Cortex of kidney (tissue), 1 donor: ENCODE measurements at places on chromosomes 6 and 20.

DNA sequence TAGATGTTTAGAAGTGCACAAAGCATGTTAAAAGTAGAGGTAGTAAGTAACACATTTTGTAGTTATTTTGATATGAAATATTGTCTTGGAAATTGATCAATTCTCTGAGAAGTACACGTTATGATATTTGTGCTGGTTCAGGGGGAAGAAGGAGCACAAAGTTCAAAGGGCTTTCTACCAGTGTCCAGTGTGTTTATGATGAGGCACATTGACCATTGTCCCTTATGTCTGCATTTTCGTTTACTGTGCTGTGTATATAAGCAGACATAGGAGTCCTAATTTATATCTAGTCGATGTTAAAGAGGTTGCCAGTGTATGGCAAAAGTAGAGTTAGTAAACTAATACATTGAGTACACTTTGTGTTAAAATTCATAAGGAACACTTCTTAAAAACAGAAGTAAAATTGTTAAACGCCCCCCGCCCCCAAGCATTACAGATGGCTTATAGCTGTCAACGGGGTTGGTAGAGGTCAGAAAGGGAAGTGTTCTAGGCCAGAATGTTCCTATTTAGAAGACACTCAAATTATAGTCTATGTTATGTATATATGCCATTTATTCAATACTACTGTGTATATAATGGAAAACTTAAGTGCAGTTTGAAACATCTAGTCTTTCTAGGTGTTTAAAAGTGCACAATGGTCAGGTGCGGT is 13.3 kb upstream of the HMGN4 start:
- no peak for DNase-seq

DNA sequence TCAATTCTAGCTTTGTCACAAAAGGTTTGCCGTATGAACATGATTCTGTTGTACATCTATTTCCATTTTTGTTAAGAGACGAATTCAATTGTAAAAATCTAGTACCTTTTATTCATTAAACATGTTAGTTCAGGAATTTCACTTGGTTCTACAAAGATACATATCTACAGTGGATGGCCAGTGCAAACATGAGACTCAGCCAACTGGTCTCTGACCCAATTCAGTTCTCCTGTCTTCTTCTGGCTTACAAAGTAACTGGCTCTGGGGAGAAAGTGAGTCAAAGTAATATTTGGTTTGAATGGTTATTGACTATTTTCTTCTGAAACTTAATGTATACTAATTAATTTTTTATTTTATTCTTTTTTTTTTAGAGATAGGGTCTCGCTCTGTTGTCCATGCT is 70.0 kb downstream of the ESR1 start:
- DNase-seq: no peak

DNA sequence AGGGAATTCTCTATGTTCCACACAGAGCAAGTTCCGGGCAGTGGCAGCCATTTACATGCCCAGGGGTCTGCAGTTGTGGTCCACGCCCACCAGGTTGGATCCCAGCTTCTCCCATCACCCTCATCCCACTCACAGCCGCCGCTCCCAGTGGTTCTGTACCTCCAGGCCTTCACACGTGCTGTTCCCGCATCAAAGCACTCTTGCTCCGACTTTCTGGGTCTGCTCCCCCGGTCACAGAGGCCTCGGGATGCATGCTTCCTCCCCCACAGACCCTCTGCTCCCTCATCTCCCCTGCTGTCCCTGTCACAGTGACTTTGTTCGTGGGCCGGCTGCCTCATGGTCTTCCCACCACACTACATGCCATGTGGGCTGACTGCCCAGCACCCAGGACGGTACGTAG is 332.5 kb downstream of the TAF4 start:
- no peak for DNase-seq

DNA sequence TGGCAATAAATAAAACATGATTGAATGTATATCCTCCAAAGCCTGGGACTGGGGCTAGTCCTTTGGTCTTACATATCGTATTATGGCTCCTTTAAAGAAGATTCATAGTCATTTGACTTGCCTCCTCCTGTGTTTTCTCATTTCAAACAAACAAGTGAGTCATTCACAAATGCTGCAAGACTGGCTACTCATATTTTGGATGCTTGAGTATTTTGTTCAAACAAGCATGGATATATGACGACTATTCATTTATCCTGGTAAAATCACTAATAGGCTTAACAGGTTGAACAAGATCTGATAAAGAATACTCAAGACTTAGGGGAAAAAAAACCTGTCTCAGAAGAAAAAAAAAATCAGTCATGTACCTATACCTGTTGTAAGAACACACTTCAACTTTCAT is 111.1 kb upstream of the CCDC28A start:
- DNase-seq: no peak

DNA sequence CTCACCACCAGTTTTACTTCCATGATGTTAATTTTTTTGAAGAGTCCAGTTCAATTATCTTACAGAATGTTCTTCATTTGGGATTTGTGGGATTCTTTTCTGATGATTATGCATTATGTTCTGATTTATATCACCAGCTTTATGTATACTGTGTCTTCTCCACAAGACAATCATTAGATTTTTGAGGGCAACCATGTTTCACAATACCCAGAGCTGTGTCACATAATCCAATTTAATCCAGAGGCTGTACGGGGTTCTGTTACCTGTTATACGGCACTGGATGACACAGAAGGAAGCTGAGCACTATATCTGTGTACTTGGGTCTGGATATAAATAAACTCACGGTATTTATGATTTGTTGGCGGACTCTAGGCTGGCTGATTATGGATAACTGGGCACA is 41.6 kb upstream of the RPN2 start:
- DNase-seq: no peak

- DNase-seq: no peak
These were observed 284.9 kb upstream of the NRSN1 start for GRCh38 chr6:23841116-23841515.

DNA sequence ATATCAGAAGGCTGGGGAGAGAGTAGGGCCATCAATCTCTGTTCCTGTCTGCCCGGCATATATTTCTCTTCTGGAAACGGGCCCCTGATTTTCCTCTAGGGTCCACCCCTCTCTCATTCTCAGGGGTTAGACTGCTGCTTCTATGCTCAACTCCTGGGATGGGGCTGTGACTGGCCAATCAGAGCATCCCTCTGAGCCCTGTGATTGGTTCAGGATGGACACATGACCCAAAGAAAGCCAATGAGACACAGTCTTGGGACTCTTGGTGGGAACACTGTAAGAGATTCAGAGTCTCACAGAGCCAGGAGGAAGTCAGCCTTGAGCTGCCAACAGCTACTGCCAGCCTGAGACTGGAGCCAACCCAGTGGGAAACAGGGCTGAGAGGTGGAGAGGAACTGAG is 31.0 kb upstream of the KCNB1 start:
- no peak for DNase-seq

DNA sequence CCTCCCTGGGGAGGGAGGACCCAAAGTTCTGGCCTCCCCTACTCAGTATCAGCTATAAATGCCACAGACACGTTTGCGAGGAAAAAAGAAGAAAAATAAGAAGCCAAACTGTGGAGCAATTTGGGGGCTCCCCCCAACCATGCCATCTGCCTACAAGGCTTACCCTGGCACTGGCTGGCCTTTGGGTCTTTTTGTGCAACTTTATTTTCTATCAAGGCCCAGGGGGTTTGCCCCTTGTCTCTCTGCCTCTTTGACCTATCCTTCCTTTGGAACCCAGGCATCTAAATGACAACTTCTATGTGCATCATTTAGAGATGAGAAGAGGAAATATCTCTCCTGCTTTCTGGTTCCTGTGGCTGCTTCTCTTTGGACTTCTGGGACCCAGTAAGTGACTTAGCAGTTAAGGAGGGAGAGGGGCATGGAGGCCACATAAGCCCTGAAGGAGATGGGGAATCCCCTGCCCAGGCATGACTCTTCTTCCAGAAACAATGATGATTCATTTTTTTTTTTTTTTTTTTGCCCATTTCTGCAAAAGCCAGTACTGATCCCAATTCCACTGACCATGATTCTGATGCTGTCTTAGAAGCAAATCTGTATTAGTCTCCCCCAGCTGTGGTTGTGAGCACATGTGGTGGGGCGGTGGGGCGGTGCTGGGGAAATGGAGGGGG is at the start of gene MUC22:
Gene MUC22, plus strand, starts transcription at position 82 of the 668 bp plus-strand sequence. Its CDS starts 233 bp downstream, at position 315.
- DNase-seq: no peak

DNA sequence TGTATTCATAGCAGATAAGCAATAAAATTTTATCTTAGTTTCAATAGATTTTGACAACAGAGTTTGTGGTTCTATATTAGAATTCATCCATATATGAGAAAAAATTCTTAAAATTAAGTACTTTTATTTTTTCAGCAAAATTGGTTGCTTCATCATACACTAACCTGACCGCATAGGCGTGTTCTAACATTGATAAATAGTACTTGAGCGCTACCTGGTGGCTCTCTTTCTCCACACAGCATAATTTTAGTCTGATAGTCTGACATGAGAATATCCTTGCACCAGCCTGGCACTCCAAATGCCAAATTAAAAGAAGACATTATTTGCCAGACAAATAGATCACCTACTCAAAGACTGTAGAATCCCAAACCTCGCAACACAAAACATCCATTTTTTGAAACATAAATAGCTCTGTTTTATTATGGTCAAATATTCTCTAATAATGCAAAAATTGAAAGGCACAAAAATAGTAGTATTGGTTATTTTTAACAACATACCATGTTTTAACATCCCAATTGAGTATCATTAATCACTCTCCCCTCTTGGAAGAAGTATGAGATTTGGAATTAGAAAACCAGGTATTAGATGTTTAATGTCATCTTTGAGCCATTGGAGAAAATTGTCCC is 33.0 kb upstream of the FILIP1 start:
- DNase-seq: no peak

GRCh38 chr6:142913511-142914047 is 31.4 kb downstream of the HIVEP2 start:
- DNase-seq: no peak

DNA sequence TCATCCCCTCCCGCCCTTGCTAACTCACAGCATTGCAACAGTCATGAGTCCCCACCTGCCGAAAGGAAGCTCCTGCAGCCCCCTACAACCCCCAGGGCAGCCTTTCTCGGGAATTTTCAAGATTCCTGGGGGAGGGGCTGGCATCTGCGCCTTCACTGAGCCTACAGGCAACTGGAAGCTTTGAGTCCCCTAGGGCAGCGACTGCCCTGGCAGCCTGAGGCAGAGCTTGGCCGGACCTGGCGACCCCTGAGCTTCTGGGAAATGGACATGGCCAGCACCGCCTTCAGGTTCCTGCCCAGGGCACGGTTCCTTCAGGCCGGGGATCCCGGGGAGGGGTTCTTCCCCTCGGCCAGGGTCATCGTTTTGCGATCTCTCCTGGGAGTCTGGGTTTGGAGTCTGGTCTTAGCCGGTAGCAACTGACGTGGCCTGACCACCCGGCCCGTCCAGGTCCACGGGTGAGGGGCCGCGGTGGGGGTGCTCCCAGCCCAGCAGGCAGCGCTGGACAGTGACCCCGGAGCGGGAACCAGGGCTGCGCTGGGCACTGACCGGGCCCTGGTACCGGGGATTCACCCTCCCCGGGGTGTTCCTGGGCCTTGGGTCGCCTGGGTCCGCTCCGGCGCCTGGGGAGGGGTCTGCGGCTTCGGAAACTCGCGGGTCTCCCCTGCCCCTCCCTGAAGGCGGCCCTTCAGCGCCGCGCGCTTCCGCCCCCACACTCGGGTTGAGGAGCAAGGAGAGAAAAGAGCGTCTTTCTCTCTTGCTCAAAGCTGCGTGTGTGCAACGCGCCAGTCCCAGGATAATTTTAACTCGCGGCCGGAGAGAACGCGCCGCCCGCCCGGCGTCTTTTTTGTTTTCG is 593 bp upstream of the COL9A3 start:
- no peak for DNase-seq

DNA sequence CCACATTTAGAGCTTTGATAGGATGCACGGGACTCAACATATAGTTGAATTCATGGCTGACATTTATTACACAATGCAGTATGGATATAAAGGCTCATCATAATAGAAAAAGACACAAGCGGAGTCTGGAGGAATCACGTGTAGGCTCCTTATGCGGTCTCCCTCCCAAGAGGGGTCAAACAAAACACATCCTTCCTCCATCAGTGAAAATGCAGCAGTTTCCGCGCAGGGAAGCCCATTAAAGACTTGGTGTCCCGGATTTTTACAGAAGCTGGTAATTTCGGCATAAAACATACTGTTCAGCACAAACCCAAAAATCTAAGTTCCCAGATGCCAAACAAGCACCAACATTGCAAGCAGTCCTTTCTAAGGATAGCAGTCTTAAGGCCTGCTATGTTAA is 1.1 kb downstream of the USP45 start:
- DNase-seq: no peak

- DNase-seq: no peak
These were observed 412.2 kb downstream of the UTRN start for GRCh38 chr6:144697369-144697760.

DNA sequence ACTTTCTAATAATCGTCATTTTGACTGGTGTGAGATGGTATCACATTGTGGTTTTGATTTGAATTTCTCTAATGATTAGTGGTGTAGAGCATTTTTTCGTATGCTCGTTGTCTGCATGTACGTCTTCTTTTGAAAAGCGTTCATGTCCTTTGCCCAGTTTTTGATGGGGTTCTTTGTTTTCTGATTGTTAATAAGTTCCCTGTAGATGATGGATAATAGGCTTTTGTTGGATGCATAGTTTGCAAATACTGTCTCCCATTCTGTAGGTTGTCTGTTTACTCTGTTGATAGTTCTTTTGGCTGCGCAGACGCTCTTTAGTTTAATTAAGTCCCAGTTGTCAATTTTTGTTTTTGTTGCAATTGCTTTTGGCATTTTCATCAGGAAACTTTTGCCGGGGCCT is 32.3 kb upstream of the XRN2 start:
- no peak for DNase-seq

DNA sequence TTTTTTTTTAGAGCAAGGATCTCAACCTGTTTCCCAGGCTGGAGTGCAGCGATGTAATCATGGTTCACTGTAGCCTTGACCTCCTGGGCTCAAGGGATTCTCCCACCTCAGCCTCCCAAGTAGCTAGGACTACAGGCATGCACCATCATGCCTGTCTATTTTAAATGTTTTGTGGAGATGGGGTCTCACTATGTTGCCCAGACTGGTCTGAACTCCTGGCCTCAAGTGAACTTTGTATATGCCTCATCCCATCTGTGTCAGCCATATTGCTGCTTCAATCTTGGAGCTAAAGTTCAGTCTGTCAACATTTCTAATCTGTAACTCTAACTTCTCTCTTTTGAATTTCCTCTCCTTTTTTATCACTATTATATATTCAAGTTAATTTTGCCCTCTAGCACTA is 54.3 kb downstream of the CD164 start:
- DNase-seq: no peak

DNA sequence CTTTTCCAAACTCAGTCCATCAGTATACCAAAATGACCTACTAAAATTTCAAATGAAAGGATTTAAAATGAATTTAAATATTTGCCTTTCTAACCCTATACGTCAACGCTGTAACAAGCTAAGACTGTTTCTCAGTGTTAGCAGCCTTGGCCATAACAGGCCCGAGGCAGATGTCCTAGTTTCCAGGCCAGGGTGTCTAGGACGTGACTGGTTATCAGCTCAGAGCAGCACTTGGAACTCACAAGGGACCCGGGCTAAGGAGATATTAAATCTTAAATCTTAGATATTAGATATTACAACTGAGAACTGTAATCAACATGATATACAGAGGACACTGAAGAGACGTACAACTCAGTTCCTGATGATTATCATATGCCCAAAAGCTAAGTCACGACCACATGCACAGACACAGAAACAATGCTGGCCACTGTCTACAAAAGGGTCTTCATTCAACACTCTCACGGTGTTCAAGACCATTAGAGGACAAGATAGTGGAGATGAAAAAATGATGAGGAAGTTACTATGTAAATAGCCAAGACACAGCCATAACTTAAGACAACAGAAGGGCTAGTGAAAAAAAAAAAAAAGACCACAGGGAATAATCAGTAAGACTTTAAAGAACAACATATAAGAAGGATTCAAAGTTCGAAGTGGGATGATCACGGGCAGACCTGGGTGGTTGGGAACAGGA is at the start of gene CLDN20:
Gene CLDN20, plus strand, starts transcription at position 641 of the 691 bp plus-strand sequence. CDS start 11,707 bp downstream, outside the sequence.
- DNase-seq: no peak

GRCh38 chr6:154754152-154754551 is 20.9 kb downstream of the SCAF8 start:
- no peak for DNase-seq
